GM23338 (cell line): ENCODE measurements at places on chromosomes 11 and 22.

DNA sequence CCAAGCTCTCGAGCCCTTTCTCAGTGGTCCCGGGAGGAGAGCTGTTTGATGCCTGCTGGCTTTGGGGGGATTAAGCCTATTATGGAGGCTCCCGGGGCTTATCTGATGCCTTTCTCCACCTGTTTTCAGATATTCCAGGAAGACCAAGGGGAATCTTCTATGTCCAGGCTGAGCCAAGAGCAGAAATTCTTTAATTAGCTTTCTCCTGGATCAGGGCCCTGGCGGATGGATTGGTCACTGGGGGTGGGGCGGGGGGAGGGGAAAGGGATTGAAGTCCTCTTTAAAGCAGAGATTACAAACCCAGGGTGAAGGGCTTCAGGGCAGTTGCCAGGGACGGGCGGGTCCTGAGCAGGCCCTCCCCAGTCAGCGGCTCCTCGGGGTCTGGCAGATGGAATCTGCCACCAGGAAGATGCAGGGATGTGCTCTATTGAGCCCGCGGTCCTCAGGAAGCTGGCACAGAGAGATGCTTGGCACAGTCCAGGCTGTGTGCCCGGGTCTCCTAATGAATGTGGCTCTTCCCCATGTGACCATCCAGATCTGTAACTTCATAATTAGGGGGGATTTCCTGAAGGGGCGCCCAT is 33.6 kb downstream of the MACROD1 start:
- no peak for DNase-seq

DNA sequence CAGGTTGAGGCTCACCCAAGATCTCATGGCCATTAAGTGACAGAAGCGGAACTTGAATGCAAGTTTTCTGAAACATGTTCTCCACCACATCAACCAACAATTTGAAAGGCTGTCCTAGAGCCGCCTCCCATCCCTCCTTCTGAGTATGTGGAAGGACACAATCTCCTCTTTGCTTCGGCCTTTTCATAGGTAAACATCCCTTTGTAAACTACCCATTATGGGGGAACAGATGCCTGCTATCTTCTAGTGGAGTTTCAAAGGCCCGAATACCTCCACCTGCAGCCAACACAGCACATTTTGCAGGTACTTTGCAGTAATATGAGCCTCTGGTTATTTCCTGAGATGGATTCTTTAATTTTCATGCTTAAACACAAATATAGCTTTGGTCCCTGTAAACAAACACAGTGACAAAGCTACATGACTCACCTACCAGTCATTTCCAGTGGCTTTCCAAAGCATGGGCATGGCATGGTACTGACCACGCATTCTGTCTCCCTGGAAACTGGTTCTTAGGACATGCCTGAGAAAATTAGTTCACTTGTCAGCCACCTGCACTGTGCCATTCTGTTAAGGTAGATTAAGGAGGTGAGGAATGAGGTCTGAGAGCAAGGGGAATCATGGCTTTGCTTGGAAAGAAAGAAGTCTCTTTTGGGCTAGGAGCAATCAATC is 60.2 kb downstream of the EHF start:
- peak; percentile 16 for DNase-seq

- peak; percentile 77 for DNase-seq
Observed at GRCh38 chr22:29701155-29701999, 18.4 kb upstream of the CABP7 start.

- peak; percentile 18 for DNase-seq
Observed at GRCh38 chr11:36458129-36458915, 51.8 kb downstream of the TRAF6 start.

DNA sequence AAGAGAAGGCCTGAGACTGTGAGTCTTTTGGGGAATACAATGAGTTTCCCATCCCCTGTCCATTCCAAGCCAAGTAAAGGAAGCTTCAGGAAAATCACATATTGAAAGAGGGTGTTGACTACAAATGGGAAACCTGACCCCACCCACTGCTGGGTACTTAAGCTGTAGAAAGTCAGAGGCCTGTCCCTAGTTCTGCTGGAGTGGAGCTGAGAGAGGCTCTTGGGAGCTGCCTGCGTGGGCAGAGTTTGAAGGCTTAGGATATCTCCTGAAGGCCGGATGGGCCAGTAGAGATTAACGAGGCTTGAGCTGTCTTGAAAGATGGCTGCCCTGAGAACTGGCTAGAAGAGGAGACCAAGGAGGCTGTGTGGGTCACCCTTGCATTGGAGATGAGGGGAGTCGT is 176.2 kb upstream of the NECTIN1 start:
- no peak for DNase-seq

- DNase-seq: no peak
Observed at GRCh38 chr11:71171576-71171975, 80.8 kb downstream of the SHANK2 start.

GRCh38 chr11:66277471-66278362 is at the start of gene CNIH2:
Gene CNIH2, plus strand, starts transcription at chr11:66278175. Its CDS starts 282 bp downstream, at chr11:66278457.
- DNase-seq: peak; percentile 69

- DNase-seq: no peak
Observed at GRCh38 chr11:132455044-132455443, 1077.3 kb downstream of the OPCML start.

DNA sequence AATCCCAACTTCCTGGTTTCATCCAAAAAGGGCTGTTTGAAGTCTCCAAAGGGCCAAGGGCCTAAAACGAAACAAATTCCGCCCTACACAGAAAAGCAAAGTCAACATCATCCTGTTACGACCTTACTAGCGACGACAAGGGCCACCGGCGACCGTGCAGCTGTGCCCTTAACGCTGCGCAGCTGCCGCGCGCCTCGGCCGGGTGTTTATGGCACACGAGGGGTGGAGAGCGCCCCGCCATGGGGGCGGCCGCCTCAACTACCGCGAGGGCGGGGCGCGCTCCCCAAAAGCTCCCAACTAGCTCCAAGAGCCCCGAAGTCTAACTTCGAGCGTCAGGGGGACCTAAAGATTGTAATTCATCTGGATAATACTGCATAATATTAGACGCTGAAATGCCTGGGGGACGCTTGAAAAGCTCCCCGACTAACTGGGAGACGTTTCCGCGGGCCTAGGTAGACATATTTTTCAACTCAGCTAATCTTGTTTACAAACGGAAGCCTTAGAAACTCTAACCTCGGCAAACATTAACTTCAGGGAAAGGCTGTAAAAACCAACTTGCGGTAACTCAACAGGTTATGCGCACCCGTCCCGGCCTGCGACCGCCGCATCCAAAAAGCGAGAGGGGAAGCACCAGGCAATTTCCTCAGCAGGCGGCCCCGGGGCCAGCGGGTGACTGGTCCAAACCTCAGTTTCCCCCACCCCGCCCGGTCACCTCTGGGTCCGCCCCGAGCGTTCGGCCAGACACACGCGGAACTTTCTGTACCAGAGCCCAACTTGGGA is 694 bp downstream of the TMEM123 start:
- DNase-seq: peak; percentile 78

- DNase-seq: peak; percentile 56
Observed at GRCh38 chr11:96341211-96342013, 1.6 kb downstream of the MAML2 start.

GRCh38 chr11:15665368-15665871 is 550.7 kb downstream of the INSC start:
- DNase-seq: no peak

- no peak for DNase-seq
Observed at GRCh38 chr11:118215262-118215661, 9.5 kb downstream of the JAML start.

GRCh38 chr11:118939953-118940598 is 14.3 kb upstream of the BCL9L start:
- DNase-seq: peak; percentile 80

GRCh38 chr22:41978732-41979131 is 9.5 kb downstream of the SEPTIN3 start:
- no peak for DNase-seq

GRCh38 chr22:33142282-33143055 is 84.3 kb upstream of the SYN3 start:
- no peak for DNase-seq

- DNase-seq: no peak
Observed at GRCh38 chr11:48004456-48004855, 24.1 kb downstream of the PTPRJ start.

DNA sequence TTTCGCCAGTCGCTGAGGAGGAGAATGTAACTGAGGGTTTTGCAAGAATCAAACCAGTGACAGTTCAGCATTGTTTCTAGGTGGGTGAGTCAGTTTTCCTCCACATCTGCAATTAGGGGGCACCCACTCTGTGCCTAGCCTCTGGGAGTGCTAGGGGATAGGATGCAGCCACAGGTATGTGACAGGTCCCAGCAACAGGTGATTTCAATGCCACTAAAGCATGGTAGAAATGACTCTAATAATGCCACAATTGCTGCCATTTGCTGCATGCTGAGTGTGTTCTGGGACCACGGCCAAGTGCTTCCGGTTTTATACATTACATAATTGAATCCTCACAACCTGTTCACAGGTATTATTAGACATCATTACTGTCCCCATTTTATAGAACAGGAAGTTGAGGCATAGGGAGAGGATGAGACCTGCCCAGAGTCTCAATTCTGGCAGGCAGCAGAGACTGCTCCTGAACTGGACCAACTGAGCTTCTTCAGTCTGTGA is 556 bp downstream of the CRYBB2 start:
- no peak for DNase-seq

DNA sequence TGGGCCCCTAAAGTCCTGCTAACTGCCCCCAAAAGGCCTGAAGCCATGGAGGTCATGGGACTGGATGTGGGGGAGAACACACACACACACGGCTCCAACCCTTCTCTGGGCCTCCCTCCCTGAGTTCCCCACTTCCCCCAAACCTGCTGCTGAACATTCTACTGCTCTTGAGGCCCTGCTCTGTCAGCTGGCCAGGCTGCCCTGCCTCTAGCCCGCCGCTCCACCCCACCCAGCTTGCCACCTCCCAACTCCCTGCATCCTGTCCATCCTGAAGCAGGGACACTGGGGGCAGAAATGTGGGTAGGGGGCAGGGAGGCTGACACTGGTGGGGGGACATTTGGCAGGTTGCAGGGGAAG is 1.0 kb downstream of the KCNJ4 start:
- DNase-seq: no peak

DNA sequence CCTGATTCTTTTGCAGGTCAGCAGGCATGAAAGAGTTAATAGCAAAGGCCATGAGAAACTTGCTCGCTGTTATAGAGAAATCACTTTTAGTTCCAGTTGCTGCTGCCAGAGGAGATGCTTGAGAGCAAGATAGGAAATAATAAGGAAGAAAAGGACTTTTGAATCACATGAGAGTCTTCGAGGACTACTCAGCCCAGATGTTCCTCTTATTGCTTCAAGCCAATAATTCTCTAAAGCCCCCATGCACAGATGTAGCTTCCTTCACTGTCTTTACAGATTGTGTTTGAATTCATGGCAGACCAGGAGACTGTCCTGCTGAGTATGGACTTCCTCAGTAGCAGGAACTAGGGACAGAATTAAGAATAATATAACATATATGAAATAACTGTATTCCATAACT is 50.1 kb upstream of the OLFML1 start:
- DNase-seq: no peak

GRCh38 chr11:66330931-66331330 is 5.3 kb downstream of the RIN1 start:
- no peak for DNase-seq

DNA sequence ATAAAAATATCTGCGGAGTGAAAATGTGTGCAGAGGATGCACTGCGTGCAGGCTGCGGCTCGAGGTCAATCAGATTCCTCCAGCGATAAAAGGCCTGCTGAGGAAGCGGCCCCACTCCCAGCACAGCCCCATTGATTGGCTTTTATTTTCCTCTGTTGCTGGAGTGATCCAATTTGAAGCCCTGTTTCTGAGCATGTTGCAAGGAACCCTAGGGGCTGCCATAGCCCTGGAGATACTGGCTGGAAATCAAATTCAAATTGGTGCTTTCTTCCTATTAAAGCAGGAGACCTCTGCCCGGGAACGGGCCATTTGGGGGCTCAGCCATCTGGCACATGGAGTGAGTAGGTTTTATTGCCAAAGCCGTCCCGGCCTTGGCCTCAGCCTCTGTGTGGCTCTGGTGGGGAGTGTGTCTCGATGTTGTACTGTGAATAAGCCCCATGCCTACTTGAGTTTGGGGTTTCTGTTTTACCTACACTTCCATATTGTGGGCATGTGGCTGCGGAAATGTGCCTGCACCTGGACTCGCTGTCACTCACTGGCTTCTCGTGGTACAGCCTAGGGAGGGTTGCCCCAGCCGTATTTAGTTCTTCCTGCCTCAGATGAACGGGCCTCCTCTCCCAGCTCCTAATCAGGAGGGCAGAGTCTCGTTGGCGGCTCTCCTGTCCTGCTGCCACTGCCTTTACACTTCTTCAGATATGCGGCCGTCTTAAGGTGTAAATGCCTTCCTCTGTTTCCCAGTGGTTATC is 25.6 kb downstream of the PARVB start:
- no peak for DNase-seq

DNA sequence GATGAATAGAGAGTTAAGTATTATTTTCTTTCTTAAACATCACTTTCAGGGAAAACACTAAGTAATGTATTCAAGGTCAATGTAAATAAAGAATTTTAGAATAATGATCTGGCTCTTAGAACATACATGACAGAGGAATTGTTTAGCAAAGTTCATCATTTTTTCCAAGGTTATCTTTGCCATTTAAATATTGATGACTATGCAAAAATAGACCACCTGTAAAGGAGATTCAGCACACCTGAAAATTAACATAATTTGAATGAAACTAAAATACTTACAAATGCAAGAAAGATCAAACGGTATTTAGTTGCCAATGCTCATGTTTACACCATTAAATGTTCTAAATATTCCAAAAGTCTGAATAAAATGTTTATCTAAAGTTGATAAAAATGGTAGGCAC is 782.6 kb upstream of the CHORDC1 start:
- no peak for DNase-seq

DNA sequence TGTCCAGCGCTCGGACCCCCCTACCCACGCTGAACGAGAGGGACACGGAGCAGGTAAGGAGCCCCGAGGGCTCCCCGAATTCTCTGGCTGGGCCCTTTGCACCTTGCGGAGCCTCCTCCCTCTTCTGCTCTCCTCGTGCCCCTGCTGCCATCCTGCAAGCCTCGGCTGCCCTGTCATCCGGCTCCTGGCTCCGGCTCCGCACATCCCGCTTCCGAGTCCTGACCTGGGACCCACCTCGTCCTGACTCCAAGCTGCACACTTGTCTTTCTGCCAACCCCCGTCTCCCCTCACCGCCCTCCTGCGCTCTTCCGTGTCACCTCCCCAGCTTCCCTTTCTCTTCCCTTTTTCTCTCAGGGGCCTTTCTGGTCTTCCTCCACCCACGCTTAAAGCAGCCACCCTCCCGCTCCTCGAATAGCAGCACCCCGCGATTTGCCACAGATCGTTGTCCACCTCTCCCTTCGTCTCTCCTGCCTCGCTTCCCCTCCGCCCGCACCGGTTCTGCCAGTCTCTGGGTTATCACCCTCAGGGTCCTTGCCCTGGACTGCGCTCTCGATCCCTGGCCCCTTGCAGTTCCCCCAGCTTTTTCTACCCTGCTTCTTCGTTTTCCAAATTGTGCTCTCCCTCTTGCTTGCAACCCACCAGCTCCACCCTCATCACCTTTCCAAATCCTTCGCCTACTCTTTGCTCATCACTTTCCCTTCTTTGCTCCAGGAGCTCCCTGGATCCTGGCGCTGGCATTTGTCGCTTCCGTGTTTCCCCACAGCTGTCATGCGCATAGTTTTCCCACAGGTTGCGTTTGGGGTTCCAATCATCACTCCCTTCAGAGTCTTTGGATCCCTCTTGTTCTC is 822 bp downstream of the MARK2 start:
- DNase-seq: peak; percentile 51

- DNase-seq: peak; percentile 81
Observed at GRCh38 chr11:57513911-57514537, 1.5 kb downstream of the SLC43A1 start.

- no peak for DNase-seq
Observed at GRCh38 chr11:34525888-34526657, 12.5 kb upstream of the ELF5 start.
